Stimulated activated CD4-positive, alpha-beta T cell treated with anti-CD3 and anti-CD28 coated beads, Interleukin-1b, Interleukin-23, amount 100 ng/mL, for 48 hours (primary cell): ENCODE measurements at places on chromosomes 7 and 10.

DNA sequence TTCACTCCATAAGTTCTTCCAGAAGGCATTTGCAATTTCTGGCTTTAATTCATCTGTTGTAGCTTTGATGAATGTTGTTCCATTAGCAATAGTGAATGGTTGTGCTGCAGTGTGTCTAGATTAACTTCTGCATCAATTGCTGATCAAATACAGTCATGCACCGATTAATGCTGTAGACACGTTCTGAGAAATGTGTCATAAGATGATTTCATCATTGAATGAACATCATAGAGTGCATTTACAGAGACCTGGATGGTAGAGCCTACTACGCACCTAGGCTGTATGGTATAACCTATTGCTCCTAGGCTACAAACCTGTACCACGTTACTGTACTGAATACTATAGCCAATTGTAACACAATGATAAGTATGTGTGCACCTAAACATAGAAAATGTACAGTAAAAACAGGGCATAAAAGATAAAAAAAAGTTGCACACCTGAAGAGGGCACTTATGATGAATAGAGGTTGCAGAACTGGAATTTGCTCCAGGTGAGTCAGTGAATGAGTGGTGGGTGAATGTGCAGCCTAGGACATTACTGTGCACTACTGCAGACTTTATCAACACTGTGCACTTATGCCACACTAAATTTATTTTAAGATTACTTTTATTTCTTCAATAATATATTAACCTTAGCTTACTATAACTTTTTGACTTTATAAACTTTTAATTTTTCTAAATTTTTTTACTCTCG is 170.7 kb downstream of the HERPUD2 start:
- no peak for DNase-seq

DNA sequence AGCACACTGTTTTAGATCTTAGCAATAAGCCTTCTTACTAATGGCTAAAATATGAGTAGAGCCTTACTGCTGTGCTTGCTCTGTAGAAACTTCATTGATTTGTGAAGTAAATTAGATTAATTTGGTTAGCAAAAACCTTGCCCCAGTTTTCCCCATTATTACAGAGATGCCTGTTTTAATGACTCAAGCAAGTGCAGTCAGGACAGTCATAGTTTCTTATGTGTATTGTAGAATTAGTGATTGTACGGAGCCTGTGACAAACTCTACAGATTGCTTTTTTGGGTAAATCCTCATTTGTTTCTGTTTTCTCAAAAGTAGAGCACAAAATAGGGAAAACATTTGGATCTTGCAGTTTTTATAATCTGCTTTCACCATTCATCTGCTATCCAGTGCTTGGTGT is 7.0 kb downstream of the TAX1BP1 start:
- no peak for DNase-seq

- no peak for DNase-seq
Observed at GRCh38 chr10:69961881-69962745, 90.5 kb upstream of the MACROH2A2 start.

- no peak for DNase-seq
Observed at GRCh38 chr7:49791088-49791741, 17.8 kb downstream of the VWC2 start.

DNA sequence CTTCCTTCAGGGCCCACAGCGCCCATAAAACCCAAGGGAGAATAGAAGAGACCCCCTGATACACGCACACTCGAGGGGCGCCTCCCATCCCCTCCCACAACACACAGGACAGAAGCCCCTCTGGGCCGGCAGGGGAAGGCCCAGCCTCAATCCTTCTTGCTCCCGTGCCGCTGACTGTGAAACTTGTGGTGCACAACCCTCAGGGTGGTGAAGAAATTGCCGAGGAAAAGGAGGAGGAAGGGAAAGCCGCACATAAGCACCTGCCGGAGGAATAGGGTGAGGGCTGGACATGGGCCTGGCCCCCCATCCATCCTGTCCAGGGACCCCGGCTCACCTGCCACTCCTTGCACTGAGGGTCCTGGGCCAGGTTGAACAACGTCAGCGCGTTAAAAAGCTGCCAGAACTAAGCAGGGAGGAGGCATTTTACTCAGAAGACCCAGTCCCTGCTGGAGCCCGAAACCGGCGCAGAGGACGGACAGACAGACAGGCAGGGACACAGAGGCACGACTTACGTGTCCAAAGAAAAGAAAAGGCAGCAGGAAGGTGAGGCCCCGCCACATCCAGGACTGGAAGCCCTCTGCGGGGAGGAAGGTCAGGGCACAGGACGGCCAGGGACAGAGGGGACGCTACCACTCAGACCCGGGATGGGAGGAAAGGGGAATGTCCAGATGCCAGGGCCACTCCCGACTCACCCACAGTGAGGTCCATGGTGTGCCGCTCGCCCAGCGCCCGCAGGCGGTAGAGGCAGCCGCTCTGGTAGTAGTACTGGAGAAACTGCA is 7.2 kb downstream of the TMEM120A start:
- DNase-seq, result no peak

DNA sequence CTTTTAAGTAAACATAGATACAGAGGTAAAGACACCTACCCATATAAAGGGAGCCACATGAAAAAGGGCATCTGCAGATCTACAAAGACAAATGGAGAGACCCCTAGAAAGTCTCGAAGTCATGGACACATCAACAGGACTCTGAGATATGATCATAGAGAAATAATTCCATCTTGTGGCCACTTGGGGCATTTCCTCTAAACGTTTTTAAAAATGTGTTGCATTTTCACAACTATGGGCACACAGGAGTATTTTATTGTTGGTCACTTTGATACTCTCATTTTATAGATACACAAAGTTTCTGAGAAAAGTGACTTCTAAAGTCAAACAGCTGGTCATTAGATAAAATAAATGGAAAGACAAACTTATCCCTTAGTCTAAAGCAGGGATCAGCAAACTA is 87.1 kb downstream of the CRTAC1 start:
- DNase-seq, result no peak

DNA sequence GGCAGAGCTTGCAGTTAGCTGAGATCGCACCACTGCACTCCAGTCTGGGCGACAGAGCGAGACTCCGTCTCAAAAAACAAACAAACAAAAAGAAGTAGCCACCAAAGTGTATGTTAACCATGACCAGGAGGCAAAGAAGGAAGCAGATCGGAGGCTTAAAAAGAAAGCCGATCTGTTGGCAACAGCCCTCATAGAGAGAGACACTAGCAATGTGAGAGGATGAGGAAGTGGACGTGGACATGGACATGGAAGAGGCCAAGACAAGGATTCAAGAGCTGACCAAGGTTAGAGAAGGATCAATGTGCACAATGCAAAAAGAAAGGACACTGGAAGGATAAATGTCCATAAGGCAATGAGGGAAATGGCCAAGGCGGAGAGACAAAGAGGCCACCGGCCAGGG is 14.9 kb upstream of the ADCK2 start:
- no peak for DNase-seq

GRCh38 chr7:10022957-10023356 is 950.7 kb upstream of the PHF14 start:
- DNase-seq, result no peak

- DNase-seq, result no peak
Observed at GRCh38 chr7:39824456-39825200, 125.4 kb upstream of the CDK13 start.

DNA sequence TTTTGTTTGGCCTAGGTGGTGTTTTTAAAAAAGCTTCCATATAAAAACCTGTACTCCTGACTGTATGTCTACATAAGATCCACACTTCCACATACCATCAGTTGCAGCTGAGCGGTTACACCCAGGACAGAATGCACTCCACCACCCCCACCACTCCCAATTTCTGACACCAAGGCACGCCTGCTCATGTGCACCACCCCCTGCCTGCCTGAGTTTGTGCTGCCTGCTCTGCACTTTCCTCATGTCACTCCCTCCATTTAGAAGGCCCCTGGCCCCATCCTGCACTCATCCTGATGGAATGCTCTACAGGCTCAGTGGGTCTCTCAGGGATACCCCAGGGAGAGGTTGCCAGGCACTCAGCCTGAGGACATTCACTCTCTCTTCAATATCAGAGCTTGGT is 6.5 kb downstream of the VPS41 start:
- no peak for DNase-seq

- no peak for DNase-seq
Observed at GRCh38 chr10:132401401-132402118, 4.6 kb downstream of the PWWP2B start.

GRCh38 chr7:76315364-76315763 is 12.9 kb downstream of the HSPB1 start:
- no peak for DNase-seq

DNA sequence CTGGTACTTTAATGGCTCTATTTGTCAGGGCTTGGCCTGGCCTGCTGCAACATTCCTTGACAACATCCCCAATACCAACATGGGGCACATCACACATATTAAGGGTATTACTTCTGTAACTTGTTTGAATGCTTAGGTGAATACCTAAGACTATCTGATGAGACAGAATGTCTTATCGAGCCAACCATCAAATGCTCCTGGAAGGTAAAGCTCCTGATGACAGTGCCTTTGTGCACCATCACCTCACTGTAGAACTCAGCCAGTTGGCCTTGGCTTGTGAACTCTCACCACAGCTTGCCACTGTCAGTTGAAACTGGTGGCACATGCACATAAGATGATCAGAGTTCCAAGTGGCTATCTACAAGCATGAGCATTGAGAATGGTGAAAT is 3.7 kb upstream of the MYO1G start:
- DNase-seq, result no peak

DNA sequence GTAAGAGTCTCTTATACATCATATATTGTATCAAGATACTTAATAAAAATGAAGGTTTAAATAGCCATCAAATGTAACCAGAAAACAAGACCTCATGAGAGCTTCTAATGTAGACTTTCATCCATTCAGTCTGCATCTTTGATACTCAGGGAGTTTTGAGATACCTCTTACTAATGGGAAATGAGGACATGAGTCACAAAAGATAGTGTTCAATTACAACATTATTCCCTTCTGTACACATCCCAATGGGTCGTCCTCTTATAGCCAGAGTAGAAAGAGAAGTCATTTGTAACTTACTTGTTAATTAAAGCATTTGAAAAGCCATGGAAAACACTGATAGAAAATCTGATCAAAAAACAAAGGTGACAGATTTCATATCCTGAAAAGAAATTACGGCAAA is 19.4 kb downstream of the SHTN1 start:
- no peak for DNase-seq

DNA sequence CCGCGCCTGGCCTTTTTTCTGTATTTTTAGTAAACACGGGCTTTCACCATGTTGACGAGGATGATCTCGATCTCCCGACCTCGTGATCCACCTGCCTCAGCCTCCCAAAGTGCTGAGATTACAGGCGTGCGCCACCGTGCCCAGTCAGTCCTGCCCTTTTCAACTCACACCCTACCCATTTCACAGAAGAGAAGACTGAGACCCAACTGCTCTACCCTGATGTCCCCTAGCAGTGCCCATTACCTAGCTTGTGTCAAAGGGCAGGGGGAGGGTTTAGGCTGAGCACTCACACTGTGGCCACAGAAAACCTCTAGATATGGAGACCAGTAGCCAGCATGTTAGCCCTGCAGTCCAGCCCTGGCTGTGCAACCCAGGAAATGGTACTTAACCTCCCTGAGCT is 15.7 kb downstream of the MMD2 start:
- no peak for DNase-seq

- no peak for DNase-seq
Observed at GRCh38 chr7:114082642-114083165, 163.9 kb upstream of the PPP1R3A start.

GRCh38 chr7:95907337-95907736 is 135.0 kb downstream of the DYNC1I1 start:
- DNase-seq, result no peak

GRCh38 chr7:129940329-129940728 is 12.4 kb downstream of the UBE2H start:
- DNase-seq, result no peak

GRCh38 chr10:13730956-13731355 is 144.2 kb downstream of the PRPF18 start:
- DNase-seq, result no peak

DNA sequence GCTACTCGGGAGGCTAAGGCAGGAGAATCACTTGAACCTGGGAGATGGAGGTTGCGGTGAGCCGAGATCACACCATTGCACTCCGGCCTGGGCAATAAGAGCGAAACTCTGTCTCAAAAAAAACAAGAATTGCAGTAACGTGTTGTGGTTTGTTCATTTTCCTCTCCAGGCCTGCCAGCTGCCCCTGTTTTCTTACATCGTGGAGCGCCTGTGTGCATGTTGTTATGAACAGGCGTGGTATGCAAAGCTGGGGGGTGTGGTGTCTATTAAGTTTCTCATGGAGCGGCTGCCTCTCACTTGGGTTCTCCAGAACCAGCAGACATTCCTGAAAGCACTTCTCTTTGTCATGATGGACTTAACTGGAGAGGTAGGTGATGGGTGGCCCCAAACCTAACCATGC is 52.1 kb downstream of the TRRAP start:
- DNase-seq, result no peak

DNA sequence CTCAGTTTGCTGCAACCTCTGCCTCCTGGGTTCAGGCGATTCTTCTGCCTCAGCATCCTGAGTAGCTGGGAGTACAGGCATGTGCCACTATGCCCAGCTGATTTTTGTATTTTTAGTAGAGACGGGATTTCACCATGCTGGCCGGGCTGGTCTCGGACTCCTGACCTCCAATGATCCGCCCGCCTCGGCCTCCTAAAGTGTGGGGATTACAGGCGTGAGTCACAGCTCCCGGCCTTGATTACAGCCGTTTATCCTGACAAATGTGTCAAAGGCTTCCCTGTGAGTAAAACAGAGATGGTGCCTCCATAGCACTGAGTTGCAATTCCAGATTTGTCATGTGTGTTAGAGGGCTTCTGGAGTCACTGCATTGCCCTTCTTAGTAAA is 273.7 kb downstream of the CCDC3 start:
- DNase-seq, result no peak

- DNase-seq, result no peak
Observed at GRCh38 chr10:36840788-36841187, 284.6 kb upstream of the ANKRD30A start.
